SK-N-SH treated with all-trans-retinoic acid at 6 μM for 48 hours (cell line): ENCODE measurements at places on chromosomes 16 and 17.

DNA sequence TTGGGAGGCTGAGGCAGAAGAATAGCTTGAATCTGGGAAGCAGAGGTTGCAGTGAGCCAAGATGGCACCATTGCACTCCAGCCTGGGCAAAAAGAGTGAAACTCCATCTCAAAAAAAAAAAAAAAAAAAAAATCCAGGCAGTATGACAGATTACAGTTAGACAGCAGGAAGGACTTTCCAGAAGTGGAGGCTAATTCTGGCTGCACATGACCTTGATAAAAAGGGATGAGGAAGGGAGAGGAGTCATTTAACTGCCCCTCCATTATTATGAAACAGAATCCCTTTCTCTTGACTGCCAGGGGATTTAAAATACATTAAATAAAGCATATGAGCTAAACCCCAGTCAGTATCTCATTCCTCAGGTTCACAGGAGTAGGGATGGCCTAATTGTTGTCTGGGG lies 1.8 kb upstream of the ARHGAP23 start:
- ATAC-seq = no peak

- ATAC-seq = no peak
Observed at GRCh38 chr17:33837281-33837680, 417.8 kb upstream of the CCL2 start.

- no peak for ATAC-seq
Observed at GRCh38 chr16:77592021-77592420, 130.3 kb upstream of the NUDT7 start.

- ATAC-seq = peak; percentile 95
Observed at GRCh38 chr17:65750631-65751115, 189.2 kb upstream of the AXIN2 start.

DNA sequence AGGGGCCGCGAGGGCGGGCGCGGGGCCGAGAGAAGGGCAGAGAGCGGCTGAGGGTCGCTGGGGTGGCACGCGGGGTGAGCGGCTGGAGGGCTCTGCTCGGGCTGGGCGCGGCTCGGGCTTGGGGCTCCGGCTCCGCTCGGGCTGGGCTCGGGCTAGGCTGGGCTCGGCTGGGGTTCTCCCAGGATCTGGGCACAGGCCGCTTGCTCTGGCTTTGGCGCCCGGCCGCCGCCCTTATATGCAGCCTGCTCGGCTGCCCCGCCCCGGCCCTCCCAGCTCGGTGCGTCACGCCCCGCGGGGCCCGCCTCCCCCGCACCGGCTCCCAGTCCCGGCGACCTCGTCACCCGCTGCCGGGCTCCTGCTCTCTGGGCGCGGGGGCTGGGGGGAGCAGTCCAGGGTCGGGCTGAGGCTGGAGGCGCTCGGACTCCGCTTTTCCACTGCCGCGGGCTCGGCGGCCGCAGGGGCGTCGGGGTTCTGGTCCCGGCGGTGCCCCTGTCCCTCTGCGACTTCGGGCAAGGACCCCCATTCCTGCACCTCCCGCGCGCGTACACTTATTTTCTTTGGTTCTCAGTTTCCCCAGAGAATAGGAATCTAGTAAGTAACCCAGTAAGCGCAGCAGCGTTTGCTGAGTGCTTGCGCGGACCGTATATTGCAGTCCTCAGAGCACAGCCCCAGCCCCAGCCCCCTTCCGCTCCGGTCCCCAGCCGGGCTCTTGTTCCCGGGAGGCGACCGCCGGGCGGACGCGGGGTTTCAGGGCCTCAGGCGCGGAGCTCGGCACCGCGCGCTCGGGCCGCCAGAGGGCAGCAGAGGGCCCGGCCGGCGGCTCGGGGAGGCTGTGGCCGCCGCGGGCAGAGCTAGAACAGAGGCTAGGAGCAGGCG lies at the start of gene RASD1:
TSS of gene RASD1 (minus strand) at position 207 of the 876 bp plus-strand sequence. CDS start 214 bp downstream, outside the sequence.
- peak; percentile 92 for ATAC-seq

- no peak for ATAC-seq
Observed at GRCh38 chr16:78106686-78107085, 7.2 kb downstream of the WWOX start.

GRCh38 chr16:10339777-10340732 lies 45.8 kb upstream of the ATF7IP2 start:
- ATAC-seq = no peak

- no peak for ATAC-seq
Observed at GRCh38 chr17:83079766-83080578, 563 bp downstream of the METRNL start.

DNA sequence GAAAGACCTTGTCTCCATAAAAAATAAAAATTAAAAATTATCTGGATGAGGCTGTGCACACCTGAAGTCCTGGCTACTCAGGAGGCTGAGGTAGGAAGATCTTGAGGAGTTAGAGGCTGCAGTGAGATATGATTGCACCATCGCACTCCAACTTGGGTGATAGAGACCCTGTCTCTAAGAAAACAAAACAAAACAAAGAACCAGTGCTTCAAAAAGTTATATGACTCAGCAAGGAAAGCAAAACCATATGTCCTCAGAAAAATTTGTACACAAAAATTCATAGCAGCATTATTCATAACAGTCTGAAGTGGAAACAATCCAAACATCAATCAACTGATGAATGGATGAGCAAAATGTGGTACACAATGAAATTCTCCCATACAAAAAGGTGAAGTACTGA lies 48.9 kb downstream of the SLFN5 start:
- no peak for ATAC-seq

- ATAC-seq = no peak
Observed at GRCh38 chr17:50890675-50891516, 24.7 kb upstream of the TOB1 start.

DNA sequence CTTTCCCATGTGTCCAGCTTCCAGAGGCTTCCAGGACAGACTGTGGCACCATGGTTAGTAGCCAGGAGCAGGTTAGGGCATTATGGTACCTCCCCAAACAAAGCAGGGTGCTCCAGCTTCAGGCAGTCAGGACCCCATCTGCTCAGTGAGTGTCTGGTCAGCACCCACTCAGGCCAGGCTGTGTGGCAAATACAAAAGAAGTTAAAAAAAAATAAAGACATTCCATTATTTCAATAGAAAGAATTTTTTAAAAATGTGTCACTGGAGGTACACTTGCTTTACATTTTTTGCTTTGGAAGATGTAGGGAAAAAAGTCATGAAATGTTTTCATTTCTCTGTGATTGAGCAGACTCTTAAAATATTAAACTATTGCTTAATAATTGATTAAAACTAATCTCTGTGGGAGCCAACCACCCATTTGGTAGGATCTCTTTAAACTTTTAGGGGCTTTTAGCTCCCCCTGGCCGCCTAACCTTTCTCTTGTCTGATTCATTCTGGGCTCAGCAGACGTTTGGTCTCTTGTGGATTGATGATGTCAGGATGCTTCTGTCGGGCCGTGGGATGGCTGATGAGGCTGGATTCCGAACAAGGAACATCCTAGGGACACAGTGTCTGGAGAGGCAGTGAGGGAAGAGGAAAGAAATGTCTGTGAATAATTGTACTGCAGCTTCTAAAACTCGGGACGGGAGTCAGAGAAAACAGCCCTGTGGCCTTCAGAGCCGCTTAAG lies 28.4 kb upstream of the NPTX1 start:
- ATAC-seq = peak; percentile 58

DNA sequence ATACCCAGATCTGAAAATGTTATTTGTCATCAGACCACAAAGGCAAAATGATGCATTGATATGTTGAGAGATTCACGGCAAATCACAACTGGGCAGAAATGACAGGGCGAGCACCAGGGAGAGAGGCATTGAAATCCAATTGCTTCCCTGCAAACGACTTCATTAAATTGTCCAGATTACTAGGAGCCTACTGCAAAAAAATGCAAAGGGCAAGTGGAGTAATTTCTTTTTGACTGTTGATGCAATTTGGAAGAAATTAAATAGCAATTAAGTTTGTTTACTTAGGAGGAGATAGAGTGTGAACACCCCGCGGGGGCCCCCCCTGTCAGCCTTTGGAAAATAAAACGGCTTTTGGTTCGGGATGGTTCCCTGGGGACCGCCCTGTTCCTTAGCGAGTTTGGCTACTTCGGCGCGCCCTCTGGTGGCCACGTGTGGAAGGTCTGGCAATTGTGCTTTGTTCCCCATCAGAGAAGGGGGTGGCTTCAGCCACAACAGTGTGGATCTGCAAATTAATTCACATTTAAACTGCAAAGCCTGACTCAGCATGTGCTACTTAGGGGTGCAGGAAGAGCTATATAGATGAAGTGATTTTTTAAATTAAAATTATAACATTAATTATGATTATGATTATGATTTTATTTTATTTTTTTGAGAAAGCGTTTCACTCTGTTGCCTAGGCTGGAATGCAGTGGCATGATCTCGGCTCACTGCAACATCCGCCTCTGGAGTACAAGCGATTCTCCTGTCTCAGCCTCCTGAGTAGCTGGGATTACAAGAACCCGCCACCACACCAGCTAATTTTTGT lies 14.5 kb upstream of the TMC7 start:
- ATAC-seq = peak; percentile 99

DNA sequence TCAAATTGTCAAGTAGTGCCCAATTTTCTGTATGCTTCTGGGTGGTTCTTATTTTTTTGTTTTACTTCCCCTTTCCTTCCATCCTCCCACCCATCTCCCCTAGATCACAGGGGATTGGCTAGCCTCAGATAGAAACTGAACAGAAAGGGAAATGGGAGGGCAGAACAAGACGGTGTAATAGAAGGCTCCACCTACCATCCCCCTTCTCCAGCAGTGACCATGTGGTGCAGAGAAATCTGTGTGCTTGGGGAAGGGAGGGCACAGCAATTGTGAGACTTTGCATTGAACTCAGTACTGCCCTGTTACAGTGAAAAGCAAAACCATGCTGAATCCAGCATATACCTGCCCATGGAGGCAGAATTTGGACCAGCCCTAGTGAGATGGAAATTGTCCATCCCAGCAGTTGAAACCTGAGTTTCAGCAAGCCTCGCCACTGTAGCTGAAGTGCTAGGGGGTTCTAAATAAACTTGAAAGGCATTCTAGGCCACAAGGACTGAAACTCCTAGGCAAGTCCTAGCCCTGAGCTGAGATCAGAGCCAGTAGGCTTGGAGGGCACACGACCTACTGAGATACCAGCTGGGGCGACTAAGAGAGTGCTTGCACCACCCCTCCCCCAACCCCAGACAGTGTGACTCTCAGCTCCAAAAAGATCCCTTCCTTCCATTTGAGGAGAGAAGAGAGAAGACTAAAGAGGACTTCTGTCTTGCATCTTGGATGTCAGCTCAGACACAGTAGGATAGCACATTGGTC lies 5.2 kb downstream of the SLFN11 start:
- no peak for ATAC-seq

GRCh38 chr17:58278661-58279015 lies 2.1 kb downstream of the MPO start:
- no peak; the same call in none of the 3 replicates for ATAC-seq

GRCh38 chr17:63514974-63515373 lies 8.2 kb upstream of the KCNH6 start:
- no peak for ATAC-seq

DNA sequence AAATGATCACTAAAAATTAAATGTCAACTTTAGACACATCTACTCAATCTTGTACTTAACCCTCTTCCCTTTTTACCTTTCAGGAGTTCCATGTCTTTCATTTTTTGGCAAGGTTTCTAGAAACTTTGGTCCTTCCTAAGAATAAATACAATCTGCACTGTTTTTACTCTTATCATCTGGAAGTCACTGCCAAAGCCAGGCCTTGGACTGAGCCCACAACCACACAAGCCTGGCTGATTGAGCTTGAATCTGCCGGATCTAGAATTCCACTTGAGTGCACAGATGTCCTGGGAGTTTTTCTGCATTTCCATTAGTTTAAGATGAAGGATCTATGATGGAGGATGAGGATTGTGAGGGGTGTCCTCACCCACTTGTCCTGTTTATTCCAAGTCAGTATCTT lies 126.1 kb downstream of the VPS53 start:
- ATAC-seq = no peak

DNA sequence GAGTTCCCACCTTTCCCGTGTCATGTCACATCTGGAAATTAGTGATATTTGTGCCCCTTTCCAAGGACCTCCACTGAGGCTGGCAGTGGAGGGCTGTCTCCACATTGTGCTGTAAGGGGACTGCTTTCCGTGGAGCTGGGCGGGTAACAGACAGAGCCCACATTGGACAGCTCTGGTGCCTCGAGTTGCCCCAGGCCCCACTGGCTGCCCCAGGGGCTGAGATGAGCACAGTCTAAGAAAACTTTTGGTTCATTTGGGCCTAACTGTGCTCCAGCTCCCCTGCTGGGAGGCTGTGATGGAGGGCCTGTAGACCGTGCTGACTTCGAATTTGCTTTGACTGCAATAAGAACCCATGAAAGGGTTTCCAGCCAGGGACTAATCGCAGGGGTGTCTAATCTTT lies 38.0 kb downstream of the ARSG start:
- no peak for ATAC-seq

DNA sequence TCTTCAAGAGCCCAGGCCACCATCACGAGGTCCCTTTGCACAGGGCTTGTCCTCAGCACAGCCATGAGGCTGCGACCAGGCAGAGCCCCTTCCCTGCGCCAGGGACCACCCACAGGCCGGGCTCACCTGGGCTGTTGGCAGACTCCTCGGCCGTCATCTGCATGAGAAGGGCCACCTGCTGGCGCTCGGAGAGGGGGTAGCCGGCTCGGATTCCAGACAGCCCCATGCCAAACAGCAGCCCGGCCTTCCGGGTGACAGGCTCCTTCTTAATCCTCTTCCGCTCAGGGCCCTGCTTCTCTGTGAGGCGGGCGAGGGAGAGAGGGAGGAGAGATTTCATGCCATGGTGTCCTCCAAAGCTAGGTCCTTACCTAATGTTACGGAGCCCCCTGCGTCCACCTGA lies 73.4 kb downstream of the ZNF778 start:
- no peak for ATAC-seq

GRCh38 chr17:65393514-65393913 lies 167.9 kb downstream of the AXIN2 start:
- no peak for ATAC-seq

DNA sequence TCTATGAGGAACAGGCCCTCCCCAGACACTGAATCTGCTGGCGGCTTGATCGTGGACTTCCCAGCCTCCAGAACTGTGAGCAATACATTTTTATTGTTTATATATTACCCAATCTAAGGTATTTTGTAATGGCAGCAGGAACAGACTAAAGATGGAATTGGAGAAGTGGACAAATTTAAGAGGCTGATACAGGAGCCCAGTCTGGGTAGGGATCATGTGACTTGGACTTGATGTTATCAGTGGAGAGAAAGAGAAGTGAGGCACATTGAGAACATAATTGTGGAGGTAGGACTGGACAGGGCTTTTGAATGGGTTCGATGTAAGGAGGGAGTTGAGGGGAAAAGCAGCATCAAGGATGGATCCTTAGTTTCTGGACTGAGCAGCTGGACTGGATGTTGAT lies 93.8 kb downstream of the USP31 start:
- no peak for ATAC-seq

DNA sequence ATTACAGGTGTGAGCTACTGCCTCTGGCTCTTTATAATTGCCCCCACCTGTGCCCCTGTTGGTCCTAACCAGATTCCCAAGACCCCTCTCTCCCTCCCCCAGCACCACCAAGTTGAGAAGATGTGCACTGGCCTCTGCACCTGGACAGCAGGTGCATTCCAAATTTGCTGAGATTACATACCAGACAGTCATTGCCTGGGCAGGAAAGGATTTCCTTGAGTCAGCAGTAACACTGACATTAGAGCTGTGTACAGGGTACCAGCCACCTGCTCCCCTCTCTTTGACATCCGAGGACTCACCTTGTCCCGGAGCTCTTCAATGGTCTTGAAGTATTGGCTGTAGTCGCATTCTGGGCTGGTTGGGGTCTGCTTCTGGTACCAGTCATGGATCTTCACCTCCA lies 659 bp downstream of the KRT15 start:
- ATAC-seq = no peak
